Stimulated activated CD4-positive, alpha-beta T cell treated with anti-CD3 and anti-CD28 coated beads, Interleukin-4, amount 100 ng/mL, for 4 hours (primary cell): ENCODE measurements at places on chromosomes 2 and 18.
A peak's percentile ranks its signal among the peaks of the same experiment; 100 is the strongest.

GRCh38 chr2:95354469-95354901 lies 48.0 kb upstream of the FAHD2A start:
- no peak for DNase-seq

GRCh38 chr18:78430131-78430758 lies 549.4 kb upstream of the SALL3 start:
- no peak for DNase-seq

GRCh38 chr2:237128026-237128703 lies 42.5 kb downstream of the COPS8 start:
- peak; percentile 31 for DNase-seq

DNA sequence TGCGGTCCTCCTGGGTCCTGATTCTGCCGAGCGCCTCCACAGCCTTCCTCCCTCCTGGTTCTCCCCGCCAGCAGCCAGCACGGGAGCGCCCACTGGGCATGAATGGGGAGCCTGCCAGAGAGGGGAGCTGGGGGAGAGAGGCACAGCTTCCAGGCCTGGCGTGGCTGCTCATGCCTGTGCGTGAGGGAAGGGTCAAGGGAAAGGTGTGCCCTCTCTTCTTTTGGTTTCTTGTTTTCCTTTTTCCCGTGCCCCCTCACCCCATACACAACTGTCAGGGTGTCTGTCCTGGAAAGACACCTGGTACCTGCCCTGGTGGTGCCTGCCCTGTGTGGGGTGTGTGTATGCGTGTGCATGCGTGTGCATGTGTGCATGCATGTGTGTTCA lies 4.7 kb upstream of the NEURL3 start:
- DNase-seq: no peak

- no peak for DNase-seq
Observed at GRCh38 chr2:128513961-128514283, 195.3 kb upstream of the HS6ST1 start.

DNA sequence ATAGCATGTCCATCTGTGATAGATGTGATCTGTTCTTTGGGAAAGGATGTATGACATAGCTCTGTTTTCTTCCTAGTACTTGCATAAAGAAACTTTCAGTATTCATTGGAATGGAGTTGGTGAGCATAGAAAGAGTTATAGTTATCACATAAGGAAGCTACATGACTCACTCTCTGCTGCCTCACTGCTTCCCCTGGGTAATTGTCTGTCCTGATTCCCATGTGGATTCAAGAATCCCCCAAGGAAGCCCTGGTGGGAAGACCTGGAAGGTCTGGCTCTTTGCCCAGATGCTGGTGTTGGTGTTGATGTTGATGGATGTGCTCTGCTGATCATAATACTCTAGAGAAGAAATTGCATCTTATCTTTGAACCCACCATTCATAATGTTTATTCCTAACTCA lies 60.6 kb downstream of the PTPN4 start:
- no peak for DNase-seq

GRCh38 chr2:202196727-202197126 lies 41.7 kb downstream of the SUMO1 start:
- DNase-seq: no peak

DNA sequence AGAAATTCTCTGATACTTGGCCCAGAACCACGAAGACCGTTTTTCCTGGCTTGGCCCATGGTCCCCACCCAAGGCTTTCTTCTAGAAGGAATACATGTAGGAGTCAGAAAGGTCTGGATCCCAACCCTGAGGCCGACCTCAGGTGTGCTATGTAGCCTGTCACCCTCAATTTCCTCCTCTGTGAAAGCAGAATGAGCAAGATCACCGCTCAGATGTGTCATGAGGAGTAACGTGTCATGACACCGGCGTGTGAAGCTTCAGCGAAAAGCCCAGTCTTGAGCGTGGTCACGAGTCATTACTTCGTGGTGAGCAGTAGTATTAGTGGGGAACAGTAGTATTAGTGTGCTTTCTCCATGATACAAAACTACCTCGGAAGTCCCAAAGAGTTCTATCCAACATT lies 103.4 kb downstream of the ALPK2 start:
- DNase-seq: peak; percentile 25

DNA sequence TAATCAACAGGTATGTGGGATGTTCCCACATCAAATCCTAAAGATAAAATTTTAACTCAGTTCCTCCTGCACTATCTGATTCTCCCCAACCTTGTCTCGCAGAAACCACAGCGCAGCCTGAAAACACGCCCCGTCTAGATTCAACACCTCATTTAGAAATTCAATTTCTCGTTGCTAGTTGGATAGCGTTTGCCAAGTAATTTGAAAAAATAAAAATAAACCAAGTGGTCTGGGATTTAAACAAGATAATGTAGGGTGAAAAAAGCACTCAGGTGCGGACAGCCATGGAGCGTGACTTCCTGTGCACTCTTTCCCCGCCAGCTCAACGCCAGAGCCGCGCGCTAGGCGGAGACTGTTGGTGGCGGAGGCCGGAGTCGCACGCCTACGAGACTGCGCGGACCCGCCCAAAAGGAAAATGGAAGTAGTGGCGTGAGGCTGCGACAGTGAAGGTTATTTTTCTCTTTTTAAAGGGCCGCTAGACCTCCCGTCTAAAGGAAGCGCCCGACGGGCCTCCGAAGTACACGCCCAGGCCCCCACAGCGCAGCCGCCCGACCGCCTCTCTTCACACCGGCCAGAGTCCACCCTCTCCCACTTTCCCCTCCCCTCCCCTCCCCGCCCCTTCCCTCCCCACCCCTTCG lies 615 bp upstream of the CCNT2 start:
- peak; percentile 87 for DNase-seq

- DNase-seq: no peak
Observed at GRCh38 chr2:16203069-16203468, 262.7 kb downstream of the MYCN start.

DNA sequence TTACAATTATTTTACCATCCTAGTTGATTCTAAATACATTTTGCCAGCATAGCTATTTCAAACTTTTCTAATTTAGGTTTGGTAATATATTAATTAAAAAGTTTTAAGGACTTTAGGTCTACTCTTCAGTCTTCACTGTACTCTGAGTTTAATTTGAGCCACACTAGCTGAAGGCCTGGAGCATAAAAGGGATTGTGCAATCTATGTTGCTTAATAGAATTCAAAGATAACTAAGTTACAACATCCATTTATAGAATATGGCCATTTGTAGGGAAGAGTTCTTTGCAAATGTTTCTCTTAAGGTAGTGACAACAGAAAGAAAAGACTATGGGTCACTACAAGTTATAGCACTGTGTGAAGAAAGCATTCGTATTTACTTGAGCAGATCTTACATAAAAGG lies 702.2 kb upstream of the NRXN1 start:
- DNase-seq: no peak

DNA sequence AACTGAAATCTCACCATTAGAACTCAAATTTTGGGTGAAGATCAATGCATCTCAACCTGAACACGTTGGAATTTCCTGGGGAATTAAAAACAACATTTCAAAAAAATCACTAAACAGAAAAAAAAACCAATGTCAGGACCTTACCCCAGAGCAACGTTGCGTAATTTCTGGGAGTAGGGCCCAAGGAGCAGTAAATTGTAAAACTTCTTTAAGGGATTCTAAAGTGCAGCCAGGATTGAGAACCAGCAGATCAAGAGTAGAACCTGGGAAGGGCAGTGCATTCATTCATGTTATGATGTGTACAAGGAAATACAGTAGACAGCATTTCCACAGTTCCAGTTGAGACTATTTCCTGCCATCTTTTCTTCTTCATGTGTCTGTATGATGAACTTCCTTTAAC lies 56.9 kb downstream of the RHBDD1 start:
- no peak for DNase-seq

GRCh38 chr2:149077861-149078260 lies 39.4 kb downstream of the LYPD6B start:
- no peak for DNase-seq

DNA sequence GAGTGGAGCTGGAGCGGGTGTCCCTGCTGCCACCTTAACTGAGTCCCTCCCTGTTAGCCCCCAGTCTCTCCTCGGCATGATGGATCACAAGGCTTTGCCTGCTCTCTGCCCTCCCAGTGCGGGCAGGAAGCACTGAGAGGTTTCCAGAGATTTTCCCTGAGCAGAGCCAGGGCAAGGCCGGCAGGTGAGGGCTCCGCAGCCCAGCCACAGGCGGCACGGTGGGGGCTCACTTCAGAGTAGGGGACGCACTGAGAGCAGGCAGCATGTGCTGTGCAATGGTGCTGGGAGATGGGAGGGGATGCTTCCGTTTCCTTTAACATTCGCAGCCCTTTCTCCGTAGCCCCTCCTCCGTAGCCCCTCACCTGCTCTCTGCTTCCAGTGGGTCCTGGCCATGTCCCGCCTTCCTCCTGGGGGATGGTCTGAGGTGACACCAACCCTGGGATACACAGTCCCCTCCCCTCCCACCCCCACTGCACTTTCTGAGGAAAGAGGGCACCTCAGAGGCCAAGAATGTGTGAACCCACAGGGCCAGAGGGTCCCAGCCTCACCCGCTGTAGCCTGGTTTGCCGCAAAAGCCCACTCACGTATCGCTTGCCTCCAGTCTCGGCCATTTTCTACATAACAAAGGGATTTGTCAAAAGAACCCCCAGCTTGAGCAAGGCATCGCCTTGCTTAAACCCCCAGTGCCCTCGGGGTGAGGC lies 10.7 kb downstream of the KCNF1 start:
- DNase-seq: no peak

- no peak for DNase-seq
Observed at GRCh38 chr18:12703096-12703567, 290 bp downstream of the PSMG2 start.

DNA sequence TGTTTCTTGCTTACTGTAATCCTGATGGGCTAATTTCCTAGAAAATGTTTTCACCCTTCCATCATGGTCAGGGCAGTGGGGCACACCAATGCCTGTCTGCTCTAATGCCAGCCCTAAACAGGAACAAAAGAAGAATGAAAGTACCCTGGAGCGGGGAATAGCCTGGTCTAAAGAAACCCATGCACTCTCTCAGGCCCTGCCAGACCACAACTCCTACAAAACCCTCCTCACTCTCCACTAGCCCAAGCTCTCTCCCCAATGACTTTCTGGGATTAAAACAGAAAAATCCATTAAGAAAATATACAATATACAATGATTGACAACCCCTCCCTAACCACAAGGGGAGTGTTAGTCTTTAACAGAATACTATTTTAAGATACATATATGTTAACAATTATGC lies 67.6 kb downstream of the AAK1 start:
- DNase-seq: no peak

- no peak for DNase-seq
Observed at GRCh38 chr18:39039813-39040212, 1474.2 kb upstream of the CELF4 start.

DNA sequence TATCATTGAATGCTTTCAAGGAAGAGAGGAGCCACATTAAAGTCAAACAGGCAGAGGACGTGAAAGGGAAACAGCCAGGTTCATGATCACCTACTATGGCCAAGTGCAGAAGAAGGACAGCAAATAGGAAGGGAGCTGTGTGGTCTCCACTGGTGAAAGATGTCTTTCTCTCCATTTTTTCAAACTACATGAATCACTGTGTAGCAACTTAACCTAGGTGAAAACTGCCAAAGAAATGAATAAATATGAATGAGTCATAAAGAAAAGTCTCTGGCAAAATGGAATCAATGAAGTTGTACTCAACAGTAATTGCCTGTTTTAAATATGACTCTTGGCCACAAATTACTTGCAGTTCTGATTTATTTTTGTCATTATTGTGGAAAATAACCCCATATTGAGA lies 452.6 kb upstream of the PKDCC start:
- DNase-seq: no peak
